BE2C (cell line): ENCODE measurements at places on chromosomes 3 and 15.

- no peak for DNase-seq
Measured at GRCh38 chr15:99504823-99505551, 60.8 kb upstream of the MEF2A start.

- DNase-seq = no peak
Measured at GRCh38 chr3:83321891-83322290, 1560.4 kb upstream of the GBE1 start.

GRCh38 chr3:16064642-16065414, 109.7 kb upstream of the GALNT15 start:
- no peak for DNase-seq

DNA sequence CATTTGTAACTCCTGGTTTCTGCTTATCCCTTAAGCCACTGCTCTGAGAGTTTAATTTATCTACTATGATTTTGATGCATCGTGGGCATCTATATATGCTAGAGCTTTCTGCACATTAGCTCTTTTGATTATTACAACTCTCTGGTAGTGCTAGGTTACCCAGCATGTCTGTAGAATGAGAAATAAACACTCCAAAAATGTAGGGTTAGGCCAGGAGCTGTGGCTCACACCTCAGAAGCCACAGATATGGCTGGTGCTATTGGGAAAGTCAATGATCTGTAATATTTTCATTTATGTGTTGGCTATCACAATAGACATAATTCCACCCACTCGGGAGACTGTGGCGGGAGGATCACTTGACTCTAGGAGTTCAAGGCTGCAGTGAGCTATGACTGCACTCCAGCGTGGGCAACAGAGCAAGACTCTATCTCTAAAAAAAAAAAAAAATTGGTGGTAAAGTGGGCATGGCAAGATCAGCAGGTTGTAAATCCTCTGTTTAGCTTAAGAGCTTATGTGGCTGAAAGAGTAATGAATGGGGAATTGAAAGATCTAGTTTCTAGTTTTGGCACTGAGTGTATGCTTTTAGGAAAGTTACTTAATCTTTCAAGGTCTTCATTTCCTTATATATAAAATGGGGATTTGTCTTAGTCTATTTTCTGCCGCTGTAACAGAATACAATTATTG, 6.3 kb downstream of the TIGIT start:
- DNase-seq = no peak

DNA sequence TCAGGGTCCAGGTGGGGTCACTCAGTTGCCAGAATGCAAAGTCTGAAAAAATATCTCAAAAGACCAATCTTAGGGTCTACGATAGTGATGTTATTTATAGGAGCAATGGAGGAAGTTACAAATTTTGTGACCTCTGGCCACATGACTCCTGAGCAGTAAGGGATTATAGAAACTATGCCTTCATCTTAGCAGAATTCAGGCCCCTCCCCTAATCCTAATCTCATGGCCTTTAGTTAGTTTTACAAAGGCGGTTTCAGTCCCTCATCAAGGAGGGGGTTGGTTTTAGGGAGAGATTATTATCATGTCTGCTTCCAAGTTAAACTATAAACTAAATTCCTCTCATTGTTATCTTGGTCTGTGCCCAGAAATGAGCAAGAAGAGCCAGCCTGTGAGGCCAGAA, 5.9 kb upstream of the DCP1A start:
- no peak for DNase-seq

DNA sequence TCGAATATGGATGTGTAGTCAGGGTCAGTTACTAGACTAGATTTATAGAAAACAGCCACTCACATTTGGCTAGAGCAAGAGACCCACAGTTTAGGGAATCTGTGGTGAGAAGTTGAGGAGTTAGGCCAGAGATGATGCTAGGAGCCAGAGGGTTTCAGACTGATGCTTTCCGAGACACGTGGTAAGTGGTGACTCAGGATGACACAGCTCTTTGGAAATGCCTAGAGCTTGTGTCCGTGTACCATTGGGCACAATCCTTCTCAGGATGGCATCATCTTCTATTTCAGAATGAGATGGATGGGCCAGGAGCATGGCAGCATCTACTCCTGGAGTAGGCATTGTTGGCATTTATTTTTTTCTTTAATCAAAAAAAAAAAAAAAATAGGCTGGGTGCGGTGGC, 28.5 kb downstream of the PTPRG start:
- DNase-seq = no peak
